ENCODE measurements at places on chromosomes 6 and 20.

DNA sequence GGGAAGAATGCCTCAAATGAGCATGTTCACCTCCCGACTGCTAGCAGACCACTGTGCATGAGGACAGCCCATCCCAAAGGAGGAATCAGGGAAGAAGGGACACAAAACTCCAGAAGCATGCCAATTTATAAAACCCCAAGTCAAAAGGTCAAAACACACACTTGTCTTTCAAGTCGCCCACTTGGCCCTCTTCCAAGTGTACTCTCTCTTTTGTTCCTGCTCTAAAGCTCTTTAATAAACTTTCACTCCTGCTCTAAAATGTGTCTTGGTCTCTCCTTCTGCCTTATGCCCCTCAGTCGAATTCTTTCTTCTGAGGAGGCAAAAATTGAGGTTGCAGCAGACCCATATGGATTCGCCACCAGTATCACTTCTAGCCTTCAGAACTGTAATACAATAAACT is 33.9 kb upstream of the TPBG start:
- no peak for DNase-seq

GRCh38 chr6:90885611-90886056 is 298.8 kb upstream of the MAP3K7 start:
- no peak for DNase-seq

DNA sequence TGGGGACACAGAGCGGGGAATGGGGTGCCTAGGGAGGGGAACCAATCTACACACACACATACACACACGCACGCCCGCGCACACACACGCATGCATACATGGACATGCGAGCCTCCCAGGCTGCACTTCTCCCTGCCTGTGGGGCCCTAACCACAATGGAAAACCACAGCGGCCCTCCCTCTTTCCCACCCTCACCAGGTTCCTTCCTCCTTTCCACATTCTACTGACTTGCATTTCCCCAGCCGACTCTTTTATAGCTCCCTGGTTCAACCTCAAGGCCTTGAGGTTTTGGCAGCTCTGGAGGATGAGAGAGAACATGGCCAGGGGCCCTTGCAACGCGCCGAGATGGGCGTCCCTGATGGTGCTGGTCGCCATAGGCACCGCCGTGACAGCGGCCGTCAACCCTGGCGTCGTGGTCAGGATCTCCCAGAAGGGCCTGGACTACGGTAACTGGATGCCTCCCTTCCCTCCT is at the start of gene BPI:
TSS of gene BPI (plus strand) at position 249 of the 472 bp plus-strand sequence. CDS start at position 317, 68 bp downstream.
- DNase-seq: no peak

GRCh38 chr6:136677344-136677743 is 114.9 kb downstream of the MAP3K5 start:
- DNase-seq: no peak

GRCh38 chr6:151254451-151255081 is 14.8 kb downstream of the AKAP12 start:
- peak; percentile 28 for DNase-seq

- peak; percentile 83 for DNase-seq
These were observed 156.1 kb downstream of the COL21A1 start for GRCh38 chr6:56091159-56091869.

DNA sequence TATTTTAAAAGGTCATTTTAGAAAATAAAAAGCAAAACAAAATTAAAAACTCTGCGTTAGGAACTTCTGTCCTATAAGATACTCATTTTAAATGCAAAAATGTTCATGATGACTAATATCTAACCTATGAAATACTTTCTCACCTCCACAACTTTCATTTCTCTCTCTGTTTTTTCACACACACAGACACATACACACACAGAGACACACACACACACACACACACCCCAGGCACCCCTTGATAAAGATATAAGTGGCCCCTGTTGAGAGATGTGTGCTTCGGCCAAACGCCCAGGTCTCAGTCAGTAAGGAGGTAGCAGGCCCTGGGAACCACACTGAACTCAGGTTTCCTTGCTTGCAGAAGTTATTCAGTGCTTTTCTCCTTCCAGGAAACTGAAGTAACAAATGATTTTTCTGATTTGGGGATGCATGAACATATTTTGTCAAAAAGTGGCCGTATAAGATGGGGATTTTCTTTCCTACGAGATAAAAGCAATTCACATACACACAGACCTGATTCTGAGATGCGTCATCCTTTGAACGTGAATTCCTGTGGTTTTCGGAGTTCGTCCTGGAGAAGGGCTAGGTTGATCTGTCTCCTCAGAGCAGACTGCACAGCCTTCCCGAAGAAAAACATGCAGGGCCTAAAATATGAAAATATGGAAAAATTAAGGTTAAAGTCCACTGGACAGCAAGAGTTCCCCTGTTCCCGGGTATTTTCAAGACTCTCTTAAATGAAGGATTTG is 306.8 kb upstream of the FOXQ1 start:
- DNase-seq: no peak

DNA sequence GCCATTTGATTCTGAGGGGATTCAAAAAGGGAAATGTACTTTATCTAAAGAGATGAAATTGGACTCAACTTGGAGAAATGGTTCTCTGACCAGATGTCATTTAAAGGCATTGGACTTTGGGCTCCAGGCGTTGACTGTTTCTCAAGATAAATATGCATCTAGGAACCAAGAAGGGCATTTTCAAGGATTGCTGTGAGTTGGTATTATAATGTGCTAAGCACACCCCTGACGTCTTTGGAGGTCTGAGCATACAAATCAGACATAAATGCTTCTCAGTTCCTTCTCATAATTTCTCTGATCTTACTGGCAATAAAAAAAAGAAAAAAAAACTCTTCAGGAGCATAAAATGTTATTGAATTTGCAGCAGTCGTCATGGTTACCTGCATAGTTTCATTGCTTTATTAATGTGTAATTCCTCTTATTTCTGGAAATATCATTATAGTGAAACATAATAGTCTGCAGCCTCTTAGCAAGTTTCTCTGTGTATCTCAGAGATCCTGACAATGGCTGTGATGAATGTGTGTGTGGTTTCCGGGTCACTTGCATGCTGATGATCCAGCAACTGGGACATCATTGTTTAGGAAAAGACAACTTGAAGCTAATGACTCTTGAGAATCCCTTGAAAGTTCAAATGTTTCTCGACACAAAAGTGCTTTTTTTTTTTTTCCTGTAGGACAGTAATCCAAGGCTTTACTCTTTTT is 136.0 kb downstream of the AIG1 start:
- DNase-seq: peak; percentile 51

DNA sequence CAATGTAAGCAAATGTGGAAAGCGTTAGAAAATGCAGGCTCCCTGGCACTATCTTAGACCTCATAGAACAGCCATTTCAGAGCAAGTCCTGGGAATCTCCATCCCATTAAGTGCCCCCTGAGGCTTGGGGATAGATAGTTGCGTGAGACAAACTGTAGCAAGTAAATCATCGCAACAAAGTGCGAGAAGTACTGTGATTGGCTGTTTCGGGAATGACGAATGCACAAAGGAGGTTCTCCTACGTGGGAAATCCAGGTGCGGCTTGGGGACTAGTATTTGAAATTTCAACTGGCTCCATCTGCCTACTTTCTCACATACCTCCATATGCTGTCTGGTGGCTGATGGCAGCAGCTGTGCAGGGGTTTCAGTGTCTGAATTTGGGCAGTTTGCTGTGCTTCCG is 84.5 kb downstream of the PLEKHG1 start:
- DNase-seq: no peak

DNA sequence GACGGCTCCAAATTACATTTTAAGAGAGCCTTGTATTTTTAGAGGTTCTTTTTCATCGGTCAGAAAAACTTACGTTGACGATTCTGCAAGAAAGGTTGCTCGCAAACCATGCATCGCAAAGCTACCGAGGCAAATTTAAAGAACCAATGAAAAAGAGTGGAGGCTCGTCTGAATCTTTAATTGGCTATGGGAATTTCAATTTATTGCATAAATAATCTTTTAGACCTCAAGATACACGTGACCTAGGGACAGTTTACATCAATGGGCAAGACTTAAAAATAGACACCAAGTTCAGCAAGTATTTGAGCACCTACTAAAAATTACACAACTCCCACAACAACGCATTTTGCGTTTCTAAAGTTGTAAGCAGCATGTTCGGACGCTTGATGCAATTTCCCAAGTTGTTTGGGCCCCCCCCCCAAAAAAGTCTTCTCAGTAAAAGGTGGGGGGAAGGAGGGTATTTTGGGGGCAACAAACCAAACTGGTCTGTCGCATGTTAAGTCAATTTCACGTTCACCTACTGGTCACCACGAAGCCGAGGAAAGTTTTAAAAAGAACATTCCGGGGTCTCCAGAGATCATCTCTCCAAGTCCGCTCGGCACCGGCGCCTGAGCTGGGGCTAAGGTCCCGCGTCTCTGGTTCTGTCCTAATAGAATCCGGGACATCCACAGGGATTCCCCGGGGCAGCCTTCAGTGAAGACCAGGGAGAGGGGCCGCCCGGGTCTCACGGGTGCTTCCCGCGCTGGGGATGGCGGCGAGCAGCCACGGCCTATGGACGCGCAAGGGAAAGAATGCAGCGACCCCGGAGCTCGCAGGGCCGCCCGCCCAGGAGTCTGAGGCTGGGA is 851 bp downstream of the SNX5 start:
- DNase-seq: no peak

DNA sequence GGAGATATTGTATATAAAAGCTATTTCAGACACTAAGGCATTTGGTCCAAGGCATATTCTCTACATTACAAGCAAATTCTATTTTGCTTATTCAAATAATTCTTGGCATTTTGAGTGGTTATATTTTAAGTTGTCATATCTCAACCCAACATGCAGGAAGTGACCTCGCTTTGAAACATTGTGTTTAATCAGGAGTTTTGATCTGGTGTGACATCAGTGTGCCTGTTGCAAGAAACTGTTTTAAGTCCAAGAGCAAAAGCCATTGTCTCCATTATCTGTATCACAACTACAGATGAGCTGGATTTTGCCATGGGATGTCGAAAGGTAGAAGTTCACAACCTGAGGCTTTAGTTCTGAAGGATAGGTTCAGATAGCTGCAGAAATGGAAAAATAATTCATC is 509.9 kb upstream of the ID4 start:
- DNase-seq: no peak

DNA sequence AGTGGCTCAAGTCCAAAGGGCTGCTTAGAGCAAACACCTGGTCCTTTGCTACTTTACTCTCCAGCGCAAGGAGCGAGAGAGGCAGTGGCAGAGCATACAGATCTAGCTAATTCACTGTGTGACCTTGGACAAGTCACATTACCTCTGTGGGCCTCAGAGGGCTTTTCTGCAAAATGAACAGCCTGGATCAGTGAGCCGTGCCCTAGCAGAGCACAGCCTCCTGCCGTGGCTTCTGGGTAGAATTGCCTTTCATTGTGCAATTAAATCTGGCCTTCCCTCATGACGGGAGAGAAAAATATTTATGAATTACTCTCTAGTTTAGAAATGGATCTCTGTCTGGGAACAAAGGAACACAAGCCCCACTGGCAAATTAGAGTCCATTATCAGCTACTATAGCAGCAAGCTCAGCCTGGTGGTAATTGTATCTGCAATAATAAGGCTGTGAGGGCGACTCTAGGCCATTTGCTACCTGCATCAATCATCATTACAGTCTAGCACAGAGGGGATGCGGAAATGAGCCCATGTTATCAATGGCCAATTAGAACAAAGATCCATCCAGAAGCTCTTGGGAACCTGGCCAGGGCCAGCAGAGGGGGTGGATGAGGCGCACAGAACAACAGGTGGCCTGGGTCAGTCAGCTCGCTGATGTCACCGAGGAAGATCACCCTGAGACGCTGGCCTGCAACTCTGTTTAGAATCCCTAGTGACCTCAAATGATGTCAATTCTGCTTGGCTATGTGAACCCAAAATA is 114.2 kb upstream of the LY86 start:
- DNase-seq: no peak

GRCh38 chr6:149147195-149147594 is 170.3 kb upstream of the TAB2 start:
- DNase-seq: no peak

DNA sequence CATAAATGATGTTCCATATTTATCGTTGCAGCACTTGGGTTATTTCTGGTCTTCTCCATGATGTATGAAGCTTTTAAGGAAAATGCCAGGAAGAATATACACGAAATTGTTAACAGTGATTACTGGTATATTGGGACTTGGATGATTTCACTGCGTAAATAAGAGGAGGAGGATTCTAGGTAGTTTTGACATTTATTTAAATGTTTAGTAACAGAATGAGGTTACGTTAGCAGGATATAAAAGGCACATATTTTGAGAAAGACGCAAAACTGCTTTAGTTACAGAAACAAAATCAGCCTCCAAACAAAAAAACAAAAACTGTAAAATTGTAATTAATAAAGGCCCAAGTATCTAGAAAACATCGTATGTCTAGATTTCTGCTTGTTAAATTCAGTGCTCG is 147.7 kb downstream of the JARID2 start:
- DNase-seq: no peak

- no peak for DNase-seq
These were observed 197.3 kb downstream of the ZFAND3 start for GRCh38 chr6:38016824-38017223.

- DNase-seq: peak; percentile 91
These were observed 18.1 kb upstream of the CEBPB start for GRCh38 chr20:50172347-50173013.

GRCh38 chr6:16511723-16512489 is 249.4 kb downstream of the ATXN1 start:
- DNase-seq: no peak

- DNase-seq: peak; percentile 93
These were observed 62.6 kb upstream of the PMEPA1 start for GRCh38 chr20:57772349-57772964.

DNA sequence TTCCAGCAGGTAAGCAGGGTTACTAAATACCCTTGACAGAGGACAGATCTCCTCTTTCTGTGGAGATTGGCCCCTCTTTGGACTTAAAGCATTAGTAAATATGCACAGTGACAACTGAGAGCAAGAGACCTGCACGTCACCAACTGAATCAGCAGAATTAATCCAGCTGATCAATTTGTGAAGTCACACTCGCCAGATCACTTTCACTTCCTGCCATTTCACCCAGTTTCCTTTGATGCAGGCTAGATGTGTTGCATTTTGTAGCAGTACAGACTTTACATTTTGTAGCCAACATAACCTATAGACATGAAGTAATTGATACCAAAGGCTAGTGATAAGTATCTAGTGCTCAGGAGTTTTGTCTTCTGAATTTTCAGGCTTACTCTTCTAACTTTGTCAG is 11.9 kb downstream of the SYNE1 start:
- DNase-seq: no peak

Measured in Caki2 (cell line).